Left hindlimb (tissue), 1 donor: ENCODE measurements at places on chromosomes 1 and 21.

DNA sequence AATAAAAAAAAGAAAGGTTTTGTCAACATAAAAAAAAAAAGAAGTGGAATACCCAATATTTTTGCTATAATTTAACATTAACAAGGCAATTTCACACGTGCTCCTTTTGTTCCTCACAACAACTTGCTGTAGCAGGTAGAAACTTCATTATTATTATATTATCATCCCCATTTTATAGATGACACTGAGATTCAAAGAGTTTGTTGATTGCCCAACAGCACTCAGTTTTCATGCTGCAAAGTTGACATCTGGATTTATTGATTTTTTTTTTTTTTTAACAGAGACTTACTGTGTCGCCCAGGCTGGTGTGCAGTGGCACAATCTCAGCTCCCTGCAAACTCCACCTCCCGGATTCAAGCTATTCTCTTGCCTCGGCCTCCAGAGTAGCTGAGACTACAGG is 8.9 kb upstream of the ESRRG start:
- DNase-seq: no peak

GRCh38 chr1:152457071-152457470 is 43.0 kb upstream of the CRNN start:
- no peak for DNase-seq

GRCh38 chr1:59079434-59080140 is 217.3 kb upstream of the FGGY start:
- no peak for DNase-seq

DNA sequence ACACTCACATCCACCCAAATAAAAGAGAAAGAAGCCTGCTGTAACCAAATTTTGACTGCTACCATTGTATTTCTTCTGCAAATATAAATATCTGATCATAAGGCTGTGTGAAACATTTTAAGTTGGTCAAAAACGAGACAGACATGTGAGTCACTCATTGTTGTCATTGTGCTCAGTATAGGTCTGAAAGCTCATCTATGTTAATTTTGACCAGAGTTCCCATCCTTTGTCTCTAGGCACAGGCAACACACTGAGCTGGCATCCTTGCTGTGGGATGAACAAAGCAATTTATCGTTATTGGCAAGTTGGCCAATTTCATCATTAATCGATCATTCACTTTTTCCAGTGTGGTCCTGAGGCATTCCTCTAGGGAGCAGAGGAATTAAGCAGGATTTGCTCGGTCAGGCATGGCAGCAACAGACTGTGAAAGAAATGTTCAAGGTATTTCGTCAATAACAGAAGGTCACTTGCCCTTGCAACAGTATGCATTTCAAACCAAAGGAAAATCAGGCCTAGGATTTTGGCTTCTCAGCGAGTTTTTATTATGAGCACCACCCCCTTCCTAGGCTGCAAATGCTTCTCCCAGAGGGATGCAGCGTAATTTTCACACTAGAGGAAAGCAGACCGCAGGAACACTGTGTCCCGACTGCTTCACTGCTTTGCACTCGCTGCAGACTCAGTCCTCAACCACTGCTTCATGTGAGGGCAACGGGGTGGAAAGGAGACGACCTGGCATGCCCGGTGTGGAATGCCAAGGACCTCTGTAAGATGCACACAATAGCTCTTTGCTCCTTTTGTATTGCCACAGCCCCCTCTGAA is 87.9 kb upstream of the SMYD2 start:
- no peak for DNase-seq

- no peak for DNase-seq
Observed at GRCh38 chr1:107291987-107292386, 151.1 kb downstream of the NTNG1 start.

DNA sequence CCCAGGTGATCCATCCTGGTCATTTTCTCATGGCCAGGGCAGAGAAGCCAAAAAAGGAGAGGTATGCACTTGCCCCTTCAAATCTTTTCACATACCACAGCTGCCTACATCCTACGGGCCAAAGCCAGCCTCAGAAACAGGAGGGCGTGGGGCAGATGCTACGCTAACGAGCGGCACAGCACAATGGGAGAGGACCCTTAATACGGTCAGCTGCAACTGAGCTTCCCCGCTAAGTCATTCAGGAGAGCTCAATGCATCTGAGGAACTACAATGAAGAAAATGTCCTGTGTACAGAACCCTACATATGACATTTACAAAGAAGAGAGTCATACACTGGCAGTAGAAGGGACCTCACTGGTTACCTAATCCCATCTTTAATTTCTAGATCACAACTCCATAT is 78.2 kb downstream of the PGBD5 start:
- no peak for DNase-seq

- DNase-seq: no peak
Observed at GRCh38 chr1:32801096-32801715, 16.0 kb downstream of the YARS1 start.

DNA sequence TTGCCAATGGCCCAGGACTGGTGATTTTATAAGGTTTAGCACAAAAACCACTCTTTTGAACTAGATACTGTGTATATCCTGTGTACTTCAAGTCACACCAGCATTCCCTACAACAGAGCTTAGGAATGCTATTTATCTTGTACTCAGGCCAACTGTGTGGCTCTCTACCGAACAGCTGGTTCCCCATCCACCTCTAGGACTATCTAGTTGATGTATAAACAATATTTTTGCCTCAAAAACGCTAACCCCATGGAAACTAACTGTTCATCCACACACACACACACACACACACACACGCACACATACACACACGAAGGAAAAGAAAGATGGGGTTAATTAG is 28.7 kb upstream of the SLC45A3 start:
- no peak for DNase-seq

- DNase-seq: no peak
Observed at GRCh38 chr21:46555225-46555617, 49.7 kb downstream of the S100B start.

DNA sequence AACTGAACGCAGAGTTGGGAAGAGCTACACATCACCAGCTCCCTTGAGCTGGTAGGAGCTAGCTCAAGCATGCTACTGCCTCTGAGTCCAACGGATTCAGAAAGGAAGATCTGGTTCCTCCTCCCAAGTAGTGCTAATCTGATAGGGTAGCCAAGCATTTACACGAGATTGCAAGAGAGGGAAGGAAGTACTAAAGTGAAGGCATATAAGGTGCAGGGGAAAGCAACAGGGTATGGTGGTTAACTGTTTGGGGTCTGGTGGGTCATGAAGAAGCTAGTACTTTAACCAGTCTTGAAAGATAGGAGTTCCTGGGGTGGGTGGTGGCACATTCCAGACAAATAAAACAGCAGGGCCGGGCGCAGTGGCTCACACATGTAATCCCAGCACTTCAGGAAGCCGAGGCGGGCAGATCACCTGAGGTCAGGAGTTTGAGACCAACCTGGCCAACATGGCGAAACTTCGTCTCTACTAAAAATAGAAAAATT is 20.2 kb upstream of the ZNF436 start:
- DNase-seq: no peak

DNA sequence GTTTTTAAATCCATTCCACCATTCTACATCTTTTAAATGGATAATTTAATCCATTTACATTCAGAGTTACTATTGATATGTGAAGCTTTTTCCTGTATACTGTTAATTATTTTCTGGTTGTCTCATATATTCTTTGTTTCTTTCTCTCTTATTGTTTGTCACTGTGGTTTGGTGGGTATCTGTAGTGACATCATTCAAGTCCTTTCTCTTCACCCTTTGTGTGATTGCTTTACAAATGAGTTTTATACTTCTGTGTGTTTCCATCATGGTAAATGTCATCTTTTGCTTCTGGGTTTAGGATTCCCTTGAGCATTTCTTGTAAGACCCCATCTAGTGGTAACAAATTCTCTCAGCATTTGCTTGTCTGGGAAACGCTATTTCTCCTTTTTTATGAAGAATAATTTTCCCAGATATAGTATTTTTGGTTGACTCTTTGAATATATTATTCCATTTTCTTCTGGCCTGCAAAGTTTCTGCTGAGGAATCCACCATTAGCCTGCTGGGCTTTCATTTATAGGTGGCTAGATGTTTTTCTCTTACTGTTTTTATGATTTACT is 10.2 kb downstream of the LY9 start:
- DNase-seq: no peak

DNA sequence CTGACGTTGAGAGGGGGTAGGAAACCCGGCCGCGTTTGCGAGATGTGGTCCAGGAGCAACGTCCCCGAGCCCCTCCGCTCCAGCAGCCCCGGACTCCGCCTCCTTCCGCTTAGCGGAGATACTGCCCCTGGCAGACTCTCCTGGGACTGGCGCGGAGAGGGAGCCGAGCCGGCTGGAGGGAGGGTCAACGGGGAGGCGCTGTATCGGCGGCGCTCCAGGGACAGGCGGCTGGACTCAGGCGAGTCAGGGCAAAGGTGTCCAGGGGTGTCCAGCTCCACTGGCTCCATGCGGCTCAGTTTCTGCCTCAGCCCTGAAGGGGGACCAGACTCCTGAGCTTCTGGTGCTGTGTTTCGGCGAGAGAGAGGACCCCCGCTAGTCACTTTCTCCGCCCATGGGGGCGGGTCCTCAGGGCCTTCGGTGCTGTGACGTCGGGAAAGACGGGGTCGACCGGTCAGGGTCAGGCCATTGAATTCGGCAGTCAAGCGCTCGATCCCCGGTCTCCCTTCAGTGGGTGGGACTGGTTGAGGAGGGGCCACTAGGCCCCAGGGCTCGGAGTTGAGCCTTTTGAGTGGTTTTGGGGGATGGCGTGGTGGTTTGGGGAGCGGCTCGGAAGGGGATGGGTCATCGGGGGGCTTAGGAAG is 2.8 kb upstream of the LIX1L start:
- DNase-seq: peak; percentile 87

DNA sequence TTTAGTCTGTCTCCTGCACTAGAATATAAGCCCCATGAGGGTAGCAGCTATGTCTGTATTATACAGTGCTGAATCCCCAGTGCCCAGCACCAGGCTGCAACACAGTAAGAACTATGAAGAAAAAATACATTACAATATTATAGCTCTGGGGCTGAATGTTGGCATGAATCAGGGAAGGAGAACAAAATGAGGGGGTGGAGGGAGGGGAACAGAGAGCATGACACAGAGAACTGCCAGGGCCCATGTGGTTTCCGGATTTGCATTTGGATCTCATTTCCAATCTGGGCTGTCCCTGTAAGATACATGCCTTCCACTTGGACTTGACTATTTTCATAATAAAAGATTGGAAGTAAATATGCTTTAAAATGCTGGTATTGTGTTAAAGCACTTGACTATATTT is 35.8 kb downstream of the C1orf198 start:
- no peak for DNase-seq
